ENCODE measurements at places on chromosomes 13 and 19.

GRCh38 chr13:85879014-85879413, 79.8 kb upstream of the SLITRK6 start:
- DNase-seq: no peak

- no peak for DNase-seq
These were observed 59.0 kb upstream of the UQCRFS1 start for GRCh38 chr19:29271911-29272310.

DNA sequence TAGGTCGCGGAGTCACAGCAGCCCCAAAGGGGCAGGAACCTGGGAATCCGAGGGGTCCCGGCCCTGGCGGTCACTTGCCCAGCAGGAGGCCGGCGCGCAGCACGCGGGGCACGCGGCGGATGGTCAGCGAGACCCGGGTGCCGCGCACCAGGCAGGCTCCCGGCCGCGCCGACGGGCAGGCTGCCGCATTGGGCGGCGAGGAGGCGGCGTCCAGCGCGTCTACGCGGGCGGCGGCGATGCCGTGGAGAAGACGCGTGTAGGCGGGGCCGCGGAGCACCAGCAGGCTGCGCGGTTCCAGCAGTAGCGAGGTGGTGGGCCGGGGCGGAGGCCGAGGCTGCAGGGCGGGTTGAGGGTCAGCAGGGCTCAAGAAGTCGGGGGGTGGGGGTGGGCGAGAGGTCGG, 607 bp upstream of the SYNE4 start:
- DNase-seq: peak; percentile 13

- DNase-seq: no peak
These were observed 459.8 kb downstream of the FGF14 start for GRCh38 chr13:101942038-101942437.

DNA sequence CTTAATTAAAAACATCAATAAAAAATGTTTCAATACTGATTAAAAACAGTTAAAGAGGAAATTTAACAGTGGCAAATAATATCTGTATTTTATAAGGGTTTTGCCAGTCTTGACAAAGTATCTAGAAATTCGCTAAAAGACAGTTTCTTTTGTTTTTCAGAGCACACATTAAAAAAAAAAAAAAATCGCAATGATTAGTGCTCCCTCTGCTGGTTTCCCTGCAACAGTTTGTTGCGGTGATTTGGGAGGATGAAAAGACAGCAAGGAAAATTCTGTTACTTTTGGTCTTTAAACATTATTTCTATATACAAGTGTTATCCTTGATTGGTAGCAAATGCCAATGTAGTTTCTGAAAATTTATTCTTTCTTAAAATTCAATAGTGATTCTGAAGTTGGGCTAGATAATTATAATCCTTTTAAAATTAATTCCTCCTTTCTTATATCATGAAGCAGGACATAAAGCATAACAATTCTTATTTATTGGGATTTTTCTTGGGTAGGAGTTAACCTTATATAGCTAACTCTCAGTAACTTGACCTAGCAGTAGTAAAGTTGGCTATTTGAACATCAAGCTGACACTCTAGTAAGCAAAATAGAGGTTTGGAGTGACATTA, 23.1 kb upstream of the SPRY2 start:
- DNase-seq: no peak

DNA sequence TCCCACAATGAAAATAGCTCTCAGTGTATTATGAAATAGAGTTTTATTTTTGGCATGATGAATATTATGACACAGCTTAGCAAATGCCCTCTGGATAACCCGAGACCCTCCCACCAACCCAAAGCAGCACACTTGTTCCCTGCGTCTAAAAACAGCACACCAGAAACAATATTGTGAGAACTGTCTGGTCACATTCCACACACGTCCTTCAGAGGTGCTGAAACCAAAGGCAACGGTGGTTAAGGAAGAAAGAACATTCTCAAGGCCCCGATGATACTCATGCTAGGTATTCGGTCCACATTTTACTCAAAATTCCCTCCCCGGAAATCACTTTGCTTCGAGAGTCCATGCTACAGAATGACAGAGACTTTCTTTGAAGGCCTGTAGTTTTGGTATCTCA, 156.7 kb downstream of the SLC7A1 start:
- DNase-seq: no peak

GRCh38 chr13:24922387-24922744, 158.4 kb downstream of the RNF17 start:
- DNase-seq: no peak

DNA sequence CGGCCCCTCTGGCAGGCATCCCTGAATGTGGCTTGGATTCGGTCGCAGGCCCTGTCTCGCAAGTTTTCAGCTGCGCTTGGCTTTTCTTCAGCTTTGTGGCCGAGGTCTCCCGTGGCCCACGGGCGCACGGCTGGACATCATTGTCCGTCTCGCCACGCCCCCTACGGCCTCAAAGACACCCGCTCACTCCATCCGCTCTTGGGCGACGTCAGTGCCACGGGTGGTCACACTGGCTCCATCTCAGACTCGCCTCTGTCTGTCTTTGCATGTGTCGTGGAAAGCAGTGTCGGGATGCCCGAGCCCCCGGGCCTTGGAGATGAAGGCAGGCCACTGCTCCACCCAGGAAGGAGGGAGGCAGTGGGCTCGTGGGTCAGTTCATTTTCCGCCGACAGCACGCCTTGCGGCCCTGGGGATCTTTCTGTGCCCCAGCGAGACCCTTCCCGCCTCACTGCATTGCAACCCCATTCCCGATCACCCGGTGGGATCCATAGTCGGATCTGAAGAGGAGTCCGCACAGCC, 51.0 kb downstream of the ZNF146 start:
- no peak for DNase-seq

DNA sequence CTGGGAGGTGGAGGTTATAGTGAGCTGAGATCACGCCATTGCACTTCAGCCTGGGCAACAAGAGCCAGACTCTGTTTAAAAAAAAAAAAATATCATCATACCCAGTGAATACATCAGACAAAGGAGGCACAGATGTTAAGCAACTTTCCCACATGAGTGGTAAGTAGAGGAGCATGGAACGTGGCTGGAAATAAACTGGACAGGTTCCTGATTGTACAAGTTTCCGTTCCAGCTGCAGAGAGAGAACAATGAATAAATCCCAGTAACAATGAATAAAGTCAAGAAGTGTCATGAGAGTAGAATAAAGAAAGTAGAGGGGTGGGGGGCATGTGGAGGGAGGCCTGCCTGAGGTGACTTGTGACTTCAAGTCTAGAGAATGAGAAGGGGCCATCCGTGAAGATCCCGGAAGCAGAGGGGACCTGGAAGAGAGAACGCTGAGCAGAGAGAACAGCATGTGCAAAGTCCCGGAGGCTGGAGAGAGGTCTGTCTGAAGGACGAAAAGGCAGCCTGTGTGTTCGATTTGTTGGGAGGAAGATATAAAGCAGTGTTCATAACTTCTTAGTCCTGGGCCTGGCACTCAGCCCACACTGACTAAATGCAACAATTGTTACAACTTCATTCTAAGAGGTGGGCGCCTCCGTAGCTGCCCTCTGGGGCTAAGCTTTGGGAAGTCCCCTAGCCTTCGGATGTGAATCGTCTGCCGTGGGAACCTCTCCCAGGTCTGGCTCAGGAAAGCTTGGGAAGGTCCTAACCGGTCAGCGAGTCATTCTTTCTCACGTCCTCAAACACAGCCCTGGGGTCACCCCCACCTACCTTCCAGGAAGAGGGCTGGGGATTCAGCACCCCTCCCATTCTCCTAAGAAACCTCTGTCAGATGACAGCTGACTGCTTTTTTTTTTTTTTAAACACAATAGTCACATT, 15.3 kb upstream of the ARHGEF18 start:
- DNase-seq: no peak

- no peak for DNase-seq
These were observed 7.8 kb upstream of the SIGLECL1 start for GRCh38 chr19:51242881-51243630.

DNA sequence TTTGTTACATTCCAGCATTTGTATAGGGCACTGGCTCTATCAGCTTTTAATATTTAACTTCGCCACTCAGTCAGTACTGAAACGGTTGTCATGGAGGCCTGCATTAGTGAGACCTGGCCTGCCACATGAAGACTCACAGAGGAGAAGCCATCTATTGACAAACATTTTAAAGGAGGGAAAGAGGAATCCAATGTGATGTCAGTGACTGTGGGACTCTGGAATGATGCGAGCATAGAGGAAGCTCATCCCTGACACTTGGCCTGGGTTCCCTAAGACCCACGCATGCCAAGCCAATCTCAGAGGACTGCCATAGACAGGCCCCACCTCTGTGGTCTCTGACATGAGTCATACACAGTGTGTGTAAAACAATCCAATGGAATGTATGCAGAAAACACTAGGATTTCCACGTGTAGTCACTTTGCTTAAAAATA, 7.9 kb upstream of the DPY19L3 start:
- DNase-seq: peak; percentile 57

DNA sequence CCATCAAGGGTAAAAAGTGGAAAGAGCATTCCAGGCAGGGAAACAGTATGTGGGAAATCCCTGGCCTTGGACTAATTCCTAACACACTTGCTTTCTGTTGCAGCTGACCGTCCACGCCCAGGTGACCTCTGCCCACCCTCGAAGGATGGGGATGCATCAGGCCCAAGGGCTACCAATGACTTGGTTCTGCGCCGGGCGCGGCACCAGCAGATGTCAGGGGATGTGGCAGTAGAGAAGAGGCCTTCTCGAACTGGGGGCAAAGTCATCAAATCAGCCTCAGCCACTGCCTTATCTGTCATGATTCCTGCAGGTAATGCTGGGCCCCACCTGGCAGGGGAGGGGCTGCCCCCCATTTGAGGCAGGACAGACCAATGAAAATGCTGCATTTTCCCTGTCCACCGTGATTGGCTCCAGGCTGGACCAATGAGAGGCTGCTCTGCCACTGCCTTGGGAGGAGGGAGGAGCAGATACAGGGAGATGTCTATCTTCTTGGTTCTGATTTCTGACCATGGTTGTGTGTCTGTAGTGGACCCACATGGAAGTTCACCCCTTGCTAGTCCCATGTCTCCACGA, 12.6 kb downstream of the DNASE2 start:
- DNase-seq: no peak

- no peak for DNase-seq
These were observed 242.8 kb downstream of the ENOX1 start for GRCh38 chr13:43544011-43544410.

DNA sequence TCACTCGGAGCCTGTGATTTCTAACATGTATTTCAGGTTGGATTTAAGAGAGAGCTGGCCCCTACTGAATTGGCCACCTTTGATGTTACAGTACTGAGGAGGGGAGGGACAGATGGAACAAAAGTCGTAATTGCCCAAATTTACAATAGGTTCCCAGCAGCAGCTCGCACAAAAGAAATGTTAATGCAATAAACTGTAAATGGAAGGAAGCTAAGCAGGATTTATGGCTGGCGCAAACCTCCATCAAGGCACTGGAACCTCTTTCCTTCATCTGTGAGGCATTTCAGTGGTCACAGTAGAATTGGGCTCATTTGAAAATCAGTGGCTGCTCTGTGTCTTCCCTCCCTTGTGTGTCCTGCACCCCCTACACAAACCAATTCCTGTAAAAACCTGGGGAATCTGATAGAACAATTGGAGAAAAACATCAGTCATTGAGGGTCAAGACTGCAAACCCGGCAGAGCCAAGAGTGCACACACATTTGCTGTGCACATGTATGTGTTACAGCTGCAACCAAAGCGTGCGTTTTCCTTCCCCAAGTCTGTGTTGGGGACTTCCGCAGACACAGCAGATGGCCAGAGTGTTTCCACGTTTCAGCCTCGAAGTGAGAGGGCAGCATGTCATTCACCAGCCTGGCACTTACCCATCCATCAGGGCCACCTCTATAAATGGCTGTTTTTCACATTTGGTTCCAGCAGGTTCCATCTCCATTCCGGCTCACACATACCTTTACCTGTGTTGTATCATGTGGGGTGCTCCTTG, 192.8 kb downstream of the TM9SF2 start:
- DNase-seq: no peak

DNA sequence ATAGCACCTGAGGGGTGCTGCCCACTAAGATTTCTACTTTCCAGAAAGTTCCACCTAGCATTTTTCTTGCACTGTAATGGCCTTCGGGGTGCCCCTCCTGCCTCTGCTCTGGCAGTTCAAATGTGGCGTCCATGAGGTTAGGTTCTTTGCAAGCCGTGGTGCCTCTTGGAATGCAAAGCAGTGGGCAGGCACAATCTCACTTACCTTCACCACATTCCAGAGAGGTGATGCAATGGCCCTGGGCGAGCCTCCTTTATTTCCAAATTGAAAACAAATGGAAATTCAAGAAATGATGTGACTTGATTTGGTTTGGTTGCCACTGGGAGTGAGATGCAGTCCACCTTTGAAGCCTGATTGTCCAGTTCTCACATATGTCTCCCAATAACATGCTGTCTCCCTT, 46.9 kb downstream of the FGF9 start:
- no peak for DNase-seq

- DNase-seq: no peak
These were observed 971 bp downstream of the FOSB start for GRCh38 chr19:45468803-45469131.

- DNase-seq: no peak
These were observed 29.3 kb upstream of the PSG8 start for GRCh38 chr19:42794765-42795164.

Data from AG04450 (cell line).